ENCODE measurements at places on chromosomes 5 and 9.

DNA sequence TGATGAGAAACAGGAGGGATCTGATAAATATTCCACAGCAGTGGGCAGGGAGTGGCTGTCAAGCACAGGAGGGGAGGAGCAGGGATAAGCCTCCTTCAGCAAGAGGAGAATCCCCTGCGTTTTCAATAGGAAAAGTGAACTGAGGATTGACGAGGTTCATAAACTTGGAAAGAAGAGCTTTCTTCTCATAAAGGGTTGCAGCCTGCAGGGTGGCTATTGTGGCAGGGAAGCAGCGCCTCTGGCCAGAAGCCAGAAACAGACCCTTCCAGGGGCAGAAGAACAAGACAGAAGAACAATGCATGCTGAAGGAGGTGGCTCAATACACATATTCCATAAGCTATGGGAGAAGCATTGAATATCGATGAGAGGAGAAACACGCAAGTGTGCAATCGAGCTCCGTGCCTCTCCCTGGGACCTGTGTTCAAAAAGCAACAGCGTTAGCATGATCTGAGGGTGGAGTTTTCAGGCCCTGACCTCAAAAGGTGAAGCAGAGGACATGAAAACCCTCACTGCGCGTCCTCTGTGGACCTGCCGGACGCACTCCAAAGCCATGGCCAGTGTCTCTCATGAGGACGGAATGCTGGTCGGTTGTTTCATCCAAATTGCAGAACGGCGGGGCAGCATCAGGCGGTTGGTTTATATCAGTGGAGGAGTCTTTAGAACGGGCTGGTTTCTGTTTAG, 67.6 kb downstream of the ANKRD33B start:
- DNase-seq: no peak

GRCh38 chr5:60826653-60827052, 17.4 kb downstream of the ELOVL7 start:
- no peak for DNase-seq

DNA sequence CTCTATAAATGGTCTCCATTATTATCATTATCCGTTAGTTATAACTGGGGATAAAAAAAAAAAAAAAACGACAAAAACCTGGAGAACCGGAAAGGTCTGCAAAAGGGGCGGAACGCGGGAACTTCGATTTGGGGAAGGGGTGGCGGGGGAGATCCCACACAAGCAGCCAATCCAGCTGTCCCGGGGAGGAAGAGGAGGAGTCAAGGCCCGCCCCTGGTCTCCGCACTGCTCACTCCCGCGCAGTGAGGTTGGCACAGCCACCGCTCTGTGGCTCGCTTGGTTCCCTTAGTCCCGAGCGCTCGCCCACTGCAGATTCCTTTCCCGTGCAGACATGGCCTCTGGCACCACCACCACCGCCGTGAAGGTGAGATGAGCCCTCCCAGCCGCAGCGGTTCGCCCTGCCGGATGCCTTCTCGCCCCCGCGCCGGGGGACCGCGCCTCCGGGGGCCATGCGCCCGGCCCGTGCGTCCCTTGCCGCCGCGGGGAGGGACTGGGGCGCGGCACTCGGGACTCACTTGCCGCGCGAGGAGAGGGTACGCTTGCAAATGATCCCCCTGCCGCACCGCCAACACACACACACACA, at the start of gene MTAP:
TSS of gene MTAP (plus strand) at position 219 of the 583 bp plus-strand sequence. CDS start at position 332, 113 bp downstream.
- DNase-seq: no peak

DNA sequence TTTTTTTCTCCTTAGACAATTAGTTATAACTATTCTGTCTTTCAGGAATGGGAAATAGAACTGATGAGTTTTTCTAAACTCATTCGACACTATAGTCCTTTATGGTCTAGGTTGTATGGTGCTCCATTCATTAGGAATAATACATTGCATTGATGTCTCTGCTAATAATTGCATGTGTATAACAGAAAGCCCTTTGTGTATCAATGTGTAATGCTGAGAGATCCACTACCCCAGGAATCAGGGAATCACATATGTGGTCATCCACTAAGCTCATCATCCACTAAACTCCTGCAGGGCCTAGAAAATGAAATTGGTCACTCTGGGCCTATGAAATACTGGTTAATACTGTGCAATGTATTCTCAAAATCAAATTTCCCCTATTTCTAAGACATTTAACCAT, 242.0 kb upstream of the CDH18 start:
- no peak for DNase-seq

DNA sequence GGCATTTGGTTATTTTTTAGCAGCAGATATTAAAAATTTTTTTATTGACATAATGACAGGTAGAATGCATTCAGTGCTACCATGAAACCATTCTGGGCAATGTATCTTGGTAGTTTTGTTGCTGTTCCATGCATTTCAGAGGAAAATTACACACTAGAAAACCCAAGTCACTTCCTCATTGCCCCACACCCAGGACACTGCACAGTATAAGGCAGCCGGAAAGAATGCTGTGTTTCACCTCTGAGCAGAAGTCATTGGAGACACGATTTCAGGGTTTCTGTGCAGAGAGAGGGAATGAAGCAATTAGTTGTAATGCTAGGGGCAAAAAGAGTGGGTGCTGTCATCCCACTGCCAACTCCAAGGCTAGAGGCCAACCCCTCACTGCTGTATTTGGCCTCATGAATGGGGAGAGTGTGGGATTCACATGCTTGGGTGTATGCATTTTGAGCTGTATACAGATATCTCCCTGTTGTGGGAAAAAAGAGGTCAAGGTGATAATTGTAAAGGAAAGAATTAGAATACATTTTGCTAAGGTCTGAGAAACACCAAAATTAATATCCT, 290.5 kb downstream of the BNC2 start:
- no peak for DNase-seq

DNA sequence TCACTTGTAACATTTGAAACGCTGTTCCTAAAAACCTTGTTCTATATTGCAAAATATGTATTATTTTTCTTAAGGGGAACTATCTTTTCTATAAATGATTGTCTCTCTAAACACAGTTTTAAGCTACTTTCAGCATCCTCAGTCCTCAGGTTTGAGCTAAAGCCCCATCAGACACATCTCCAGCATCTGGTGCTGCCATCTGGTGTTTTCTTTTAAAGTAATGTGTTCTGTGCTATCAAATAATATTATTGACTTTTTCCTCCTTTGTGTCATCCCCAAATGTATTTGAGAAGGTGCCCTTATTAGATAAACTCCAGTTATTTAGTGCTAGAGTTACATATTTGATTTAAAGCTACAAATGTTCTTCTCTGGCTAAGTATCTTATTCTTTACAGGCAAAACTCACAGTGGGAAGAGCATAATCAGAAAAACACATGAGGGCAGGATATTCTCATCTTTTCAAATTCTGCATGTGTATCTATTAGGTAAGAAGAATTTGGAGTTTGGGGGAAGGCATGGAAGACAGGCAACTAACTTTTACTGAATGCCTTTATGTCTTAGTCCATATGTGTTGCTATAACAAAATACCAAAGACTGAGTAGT, 27.5 kb downstream of the ZNF474 start:
- no peak for DNase-seq

DNA sequence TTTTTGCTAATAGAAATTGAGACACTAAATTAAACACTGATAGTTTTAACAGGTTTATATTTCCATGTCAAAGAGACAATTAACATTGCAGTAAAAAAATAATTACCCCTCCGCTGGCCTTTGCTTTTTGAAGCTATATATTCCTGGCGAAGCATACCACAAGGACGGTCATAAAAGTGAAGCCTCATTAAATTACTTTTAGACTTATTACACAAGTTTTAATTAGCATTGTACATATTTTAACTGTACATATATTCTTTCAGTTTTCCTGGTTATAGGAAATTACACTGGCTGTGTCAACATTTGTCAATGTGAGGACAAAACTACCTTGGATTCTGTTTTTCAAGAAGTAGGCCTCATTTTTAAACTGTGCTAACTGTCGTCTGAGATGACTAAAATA, 1.2 kb downstream of the CDKN2A start:
- no peak for DNase-seq

DNA sequence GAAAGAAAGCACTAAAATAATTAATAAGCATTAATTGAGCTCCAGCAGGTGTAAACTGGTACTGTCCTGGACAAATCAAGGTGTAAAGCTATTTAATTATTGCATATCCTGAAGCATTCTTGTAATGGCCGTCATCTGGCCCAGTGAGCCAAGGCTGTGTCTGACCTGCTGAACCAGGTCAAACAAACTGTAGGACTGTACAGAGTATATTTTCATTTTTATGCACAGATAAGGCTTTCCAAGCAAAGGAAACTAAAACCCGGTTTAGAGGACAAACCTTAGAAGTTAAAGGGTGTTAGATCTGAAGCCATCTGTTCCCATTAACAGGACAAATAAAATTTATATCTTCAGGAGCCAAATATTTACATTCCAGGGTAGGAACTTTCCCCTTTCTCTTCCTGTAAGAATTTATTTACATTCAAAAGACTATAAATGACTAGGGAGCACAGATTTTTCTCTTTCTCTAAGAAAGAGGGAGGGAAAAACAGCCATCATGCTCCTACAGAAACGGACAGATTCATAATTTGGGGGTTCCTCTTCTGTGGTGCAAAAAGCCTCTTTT, 69.8 kb downstream of the ESM1 start:
- no peak for DNase-seq

DNA sequence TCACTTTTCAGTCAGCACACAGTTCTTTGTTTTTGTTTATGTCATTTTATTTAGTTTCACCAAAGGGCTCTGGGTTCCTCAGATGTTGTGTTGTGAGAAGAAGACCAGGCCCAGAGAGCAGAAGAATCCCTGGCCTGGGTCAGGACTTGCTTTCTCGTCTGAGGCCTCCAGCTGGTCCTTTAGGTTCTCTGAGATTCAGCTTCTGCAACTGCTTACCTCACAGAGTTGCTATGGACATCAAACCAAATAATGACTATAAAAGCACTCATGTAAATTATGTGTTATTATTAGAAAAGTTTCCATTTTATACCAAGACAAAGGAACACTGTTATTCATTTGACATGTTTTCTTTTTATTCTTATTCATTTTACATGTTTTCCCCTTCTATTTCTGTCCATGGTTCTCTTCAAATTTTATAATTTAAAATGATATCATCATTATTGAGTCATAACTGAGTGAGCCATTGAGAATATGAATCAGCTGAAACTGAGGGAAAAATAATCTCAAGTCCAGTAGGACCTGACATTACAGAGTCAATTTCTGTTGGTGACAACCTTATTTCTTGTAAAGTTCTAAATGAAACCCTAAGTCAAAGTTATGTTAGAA, 44.0 kb upstream of the GLRX start:
- DNase-seq: no peak

DNA sequence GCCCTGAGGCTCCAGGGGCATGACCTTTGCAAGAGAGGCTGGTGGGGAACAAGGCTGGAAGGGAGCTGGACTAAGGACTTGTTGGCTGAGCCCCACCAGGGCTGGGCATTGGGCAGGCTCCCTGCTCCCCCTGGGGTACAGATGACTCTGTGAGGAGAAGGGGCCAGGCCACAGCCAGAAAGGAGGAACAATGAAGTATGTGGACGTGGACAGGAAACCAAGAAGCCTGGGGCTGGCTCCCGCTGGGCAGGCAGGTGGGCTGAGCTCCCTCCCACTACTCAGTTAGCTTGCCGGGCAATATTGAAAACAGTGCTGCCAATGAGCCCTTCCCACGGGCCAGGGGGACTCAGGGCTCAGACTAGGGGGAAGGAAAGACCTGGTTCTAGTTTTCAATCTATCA, 66.1 kb upstream of the SPTLC1 start:
- no peak for DNase-seq

DNA sequence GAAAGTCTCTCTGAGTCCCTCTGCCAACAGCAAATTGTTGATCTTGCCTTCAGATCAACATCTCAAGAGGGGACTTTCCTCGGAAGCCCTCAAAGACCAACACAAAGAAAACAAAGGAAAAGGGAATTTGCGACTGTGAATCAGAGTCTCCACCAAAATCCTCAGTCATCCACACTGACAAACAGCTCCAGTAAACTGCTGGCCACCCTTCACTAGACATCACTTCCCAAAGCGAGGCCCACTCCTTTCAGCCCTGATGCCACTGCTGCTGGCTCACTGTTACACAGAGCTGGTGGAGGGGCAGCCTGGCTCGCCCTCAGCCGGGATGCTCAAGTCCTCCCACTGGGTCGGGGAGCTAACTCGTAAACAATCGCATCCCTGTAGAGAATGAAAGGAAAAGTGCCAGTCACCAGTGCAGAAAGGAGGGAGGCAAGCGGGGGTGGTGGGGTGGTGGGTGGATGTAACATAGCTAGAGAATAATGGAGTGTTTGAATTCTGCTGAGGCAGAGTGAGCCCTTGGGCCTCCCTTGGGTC, 1.3 kb downstream of the FGF1 start:
- no peak for DNase-seq

- no peak for DNase-seq
These were observed 235.9 kb downstream of the FER start for GRCh38 chr5:108983461-108984092.
